ENCODE measurements at places on chromosomes 6 and 20.
A peak's percentile ranks its signal among the peaks of the same experiment; 100 is the strongest.

GRCh38 chr6:17012421-17013225, 89.2 kb upstream of the STMND1 start:
- peak; percentile 46 for DNase-seq

DNA sequence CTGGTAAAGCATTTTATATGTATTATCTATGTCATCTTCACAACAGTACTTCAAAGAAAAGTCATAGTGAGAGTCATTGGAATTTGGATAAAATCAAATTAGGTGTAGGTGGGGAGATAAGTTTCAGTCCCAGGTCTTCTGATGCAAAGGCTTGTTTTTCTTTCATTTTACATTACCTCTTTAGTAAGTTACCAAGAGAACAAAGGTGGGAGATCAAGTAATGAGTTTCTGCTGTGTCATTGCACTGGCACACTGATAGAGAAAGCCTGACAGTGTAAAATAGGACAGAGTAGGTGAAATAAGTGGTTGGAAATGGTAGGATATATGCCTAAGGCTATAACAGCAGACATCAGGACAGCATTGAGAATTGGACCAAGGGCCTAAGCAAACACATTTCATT, 250.4 kb downstream of the NKAIN2 start:
- DNase-seq, result no peak

DNA sequence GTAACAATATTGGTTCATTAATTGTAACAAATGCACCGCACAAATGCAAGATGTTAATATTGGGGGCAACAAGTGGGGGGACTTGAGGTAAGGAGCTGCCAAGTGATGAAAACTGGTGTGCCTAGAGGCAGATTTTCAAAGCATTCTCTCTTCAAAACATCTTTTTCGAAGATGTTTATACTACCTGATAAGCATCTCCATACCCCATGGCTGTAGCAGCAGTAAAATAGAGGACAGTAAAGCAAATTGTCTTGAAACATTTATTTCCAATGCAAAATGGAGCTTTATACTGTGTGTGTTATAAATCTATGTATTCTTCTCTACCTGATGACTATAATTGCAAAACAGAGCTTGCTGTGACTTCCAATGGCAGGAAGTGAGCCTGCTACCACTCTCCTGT, 42.5 kb downstream of the MYLIP start:
- no peak for DNase-seq

DNA sequence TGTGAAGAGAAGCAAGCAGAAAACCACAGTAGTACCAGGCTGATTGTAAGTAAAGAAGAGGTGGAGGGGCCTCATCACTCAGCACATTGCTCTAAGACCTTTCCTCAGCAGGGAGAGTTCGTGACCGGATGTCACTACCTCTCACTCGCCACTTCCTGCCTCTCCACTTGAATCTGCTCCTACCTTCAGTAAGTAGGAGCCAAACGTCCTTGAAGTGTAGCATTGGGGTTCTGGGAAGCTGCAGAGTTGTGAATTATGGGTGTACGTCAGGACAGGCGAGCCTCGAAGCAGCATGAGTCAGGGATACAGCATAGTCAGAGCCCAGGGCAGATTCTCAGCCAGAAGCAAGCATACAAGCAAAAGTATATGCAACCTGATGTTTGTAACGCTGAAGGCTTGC, 224.9 kb downstream of the PHACTR1 start:
- peak; percentile 10 for DNase-seq

DNA sequence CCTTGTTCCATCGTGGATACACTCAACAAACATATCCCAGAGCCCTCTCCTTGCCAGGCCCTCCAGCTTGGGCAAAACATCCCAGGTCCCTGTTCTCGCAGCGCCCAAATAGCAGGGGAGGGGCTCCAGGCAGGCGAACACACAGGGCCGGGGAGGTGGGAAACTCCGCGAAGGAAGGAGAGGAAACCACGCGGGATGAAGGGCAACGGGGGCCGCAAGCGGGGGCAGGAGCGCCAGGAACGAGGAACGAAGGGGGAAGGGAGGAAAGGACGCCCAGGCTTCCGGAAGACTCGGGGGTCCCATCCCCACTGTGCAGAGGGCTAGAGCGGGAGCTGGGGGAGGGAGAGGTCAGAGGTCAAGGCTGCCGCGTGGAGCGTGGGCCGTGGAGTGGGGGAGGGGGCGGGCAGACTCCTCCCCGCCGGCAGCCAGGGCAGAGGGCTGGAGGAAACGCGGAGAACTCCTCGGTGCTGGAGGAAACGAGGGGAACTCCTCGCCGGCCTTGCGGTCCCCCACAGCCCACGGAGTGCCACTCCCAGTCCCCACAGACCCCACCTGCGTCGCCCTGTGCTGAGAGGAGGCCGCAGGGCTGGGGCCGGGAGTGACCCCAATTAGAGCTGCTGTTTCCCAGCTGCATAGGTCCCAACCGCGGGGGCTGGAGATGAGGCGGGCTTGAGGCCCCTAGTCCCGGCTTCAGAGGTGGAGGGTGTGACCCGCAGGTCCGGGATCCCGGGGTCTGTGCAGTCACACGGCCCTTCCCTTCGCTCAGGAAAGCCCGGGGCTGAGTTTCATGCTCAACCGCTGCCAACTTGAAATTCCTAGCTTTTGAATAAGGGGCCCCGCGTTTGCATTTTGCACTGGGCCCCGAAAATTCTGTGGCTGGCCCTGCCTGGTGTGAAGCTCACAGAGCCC, 1.2 kb upstream of the RBM38 start:
- DNase-seq, result no peak

DNA sequence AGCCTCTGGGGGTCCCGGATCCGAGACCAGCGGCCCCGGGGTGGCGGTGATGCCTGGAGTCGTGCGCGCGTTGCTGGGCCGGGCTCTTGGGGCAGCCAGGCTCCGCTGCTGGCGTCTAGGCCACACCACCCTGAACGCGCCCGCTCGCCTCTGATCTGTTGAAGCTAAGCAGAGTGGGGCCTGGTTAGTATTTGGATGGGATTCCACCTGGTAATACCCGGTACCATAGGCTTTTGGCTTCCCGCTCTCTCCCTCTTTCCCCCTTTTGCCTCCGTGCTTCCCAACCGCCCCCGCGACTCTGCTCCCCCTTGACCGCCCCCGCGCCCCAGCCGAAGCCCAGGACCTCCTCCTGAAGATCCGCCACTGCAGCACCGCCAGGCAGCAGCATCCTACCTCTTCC, 1383.5 kb upstream of the DEFB115 start:
- DNase-seq, result peak; percentile 30

GRCh38 chr20:56797023-56797422, 167.9 kb downstream of the TFAP2C start:
- DNase-seq, result no peak

GRCh38 chr20:24653306-24653705, 183.9 kb downstream of the SYNDIG1 start:
- no peak for DNase-seq

DNA sequence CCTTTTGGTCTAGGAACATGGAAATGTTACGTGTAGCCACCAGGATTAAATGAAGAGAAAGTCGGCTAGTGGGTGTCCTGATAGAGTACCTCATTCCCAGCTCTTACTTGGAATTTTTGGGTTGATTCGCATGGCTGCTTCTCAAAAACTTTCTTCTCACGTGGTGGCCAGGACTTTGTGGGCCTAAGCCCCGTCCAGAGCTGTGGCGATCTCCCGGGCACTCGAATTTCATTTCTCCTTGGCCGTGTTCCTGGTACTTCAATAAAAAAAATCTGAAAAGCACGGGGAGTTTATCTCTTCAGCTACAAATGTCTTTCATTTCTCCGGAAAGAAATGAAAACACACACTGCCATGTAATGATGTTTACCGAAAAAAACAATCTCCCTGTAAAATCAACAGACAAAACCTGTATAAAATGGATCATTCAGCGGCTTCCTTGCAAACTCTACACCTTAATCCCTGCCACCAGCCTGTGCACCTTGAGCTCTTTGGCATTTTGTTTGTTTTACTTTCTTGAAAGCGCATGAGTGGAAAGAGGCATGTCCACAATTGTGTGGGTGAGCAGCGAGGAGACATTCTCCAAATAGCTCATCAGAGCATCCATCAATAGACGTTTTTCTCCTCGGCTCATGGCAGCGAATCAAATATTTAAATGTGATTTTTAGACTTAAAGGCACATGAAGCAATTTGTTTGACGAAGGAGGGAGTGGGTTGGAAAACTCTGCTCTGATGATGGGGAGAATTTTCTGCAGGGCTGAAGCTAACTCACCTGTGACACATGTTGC, 173.1 kb downstream of the TFAP2C start:
- peak; percentile 67 for DNase-seq
